ENCODE measurements at places on chromosomes 16 and 17.

DNA sequence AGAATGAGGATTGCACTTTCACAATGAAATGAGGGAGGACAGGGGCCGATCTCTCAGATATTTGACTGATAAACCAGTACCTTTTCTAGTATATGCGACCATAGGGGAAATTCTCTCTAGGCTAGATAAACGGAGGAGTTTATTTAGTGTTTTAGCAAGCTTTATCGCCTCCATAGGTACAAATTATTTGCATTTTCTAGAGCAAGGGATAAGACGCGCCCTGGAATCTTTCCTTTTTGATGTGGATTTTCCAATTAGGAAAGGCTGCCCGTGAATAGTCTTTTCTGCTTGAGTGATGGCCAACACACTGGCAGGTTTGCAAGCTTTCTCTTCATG lies 351 bp upstream of the GDPD1 start:
- no peak for DNase-seq

GRCh38 chr17:78922816-78923498 lies 2.2 kb downstream of the TIMP2 start:
- DNase-seq = no peak

DNA sequence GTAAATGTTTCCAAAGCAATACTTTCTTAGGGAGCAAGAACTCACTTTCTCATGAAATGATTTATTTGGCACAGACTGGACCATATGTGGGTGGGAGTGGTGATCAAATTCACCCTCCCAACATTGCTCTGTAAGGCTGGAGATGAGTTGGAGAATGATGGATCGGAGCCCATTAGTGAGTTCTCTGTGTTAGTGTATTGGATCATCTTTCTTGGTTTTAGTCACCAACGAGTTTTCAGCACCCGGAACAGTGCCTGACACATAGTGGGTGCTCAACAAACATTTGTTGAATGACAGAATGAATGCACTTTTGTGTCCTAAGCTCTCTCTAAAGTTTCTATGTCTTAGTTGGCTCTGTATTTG lies 104.5 kb upstream of the FAM20A start:
- no peak for DNase-seq

DNA sequence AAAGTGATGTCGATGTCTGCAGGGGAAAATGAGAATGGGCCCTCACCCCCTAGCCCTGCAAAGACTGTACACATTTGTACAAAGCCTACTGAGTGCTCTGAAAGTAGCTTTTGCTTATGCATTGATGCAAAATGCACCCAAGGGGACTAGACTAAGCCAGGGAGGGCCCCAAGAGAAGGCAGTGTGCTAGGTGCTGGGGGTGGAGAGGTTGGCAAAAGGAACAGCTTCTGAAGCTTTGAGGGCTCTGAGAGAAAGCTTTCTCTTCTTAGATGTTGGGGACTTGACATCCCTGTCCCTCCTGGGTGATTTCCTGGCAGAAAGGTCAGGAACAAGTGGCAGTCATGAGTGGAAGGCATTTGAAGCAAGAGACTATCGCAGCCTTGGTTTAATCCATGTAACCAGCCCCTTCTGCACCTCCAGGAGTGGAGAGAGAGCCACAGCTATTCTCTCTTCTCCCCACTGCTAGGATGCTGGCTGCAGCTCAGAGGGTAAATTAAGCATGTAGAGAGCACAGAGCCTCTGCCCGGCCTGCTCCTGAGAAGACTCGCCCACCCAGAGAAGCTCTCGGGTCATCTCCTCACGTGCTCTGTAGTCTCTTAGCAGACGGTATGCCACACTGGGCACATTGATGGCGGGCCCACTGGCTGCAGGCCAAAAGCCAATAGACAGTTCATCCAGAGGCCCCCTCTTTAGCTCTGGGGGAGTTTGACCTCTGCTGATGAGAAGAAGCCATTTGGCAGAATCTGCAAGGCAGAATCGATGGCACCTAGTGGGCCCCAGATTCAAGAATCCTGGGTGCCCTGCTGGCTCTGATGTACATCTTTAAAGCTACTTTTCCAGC lies 221.4 kb downstream of the MSI2 start:
- DNase-seq = no peak

GRCh38 chr17:54945671-54946070 lies 22.8 kb downstream of the COX11 start:
- DNase-seq = no peak

GRCh38 chr16:7408700-7409365 lies 76.2 kb downstream of the RBFOX1 start:
- DNase-seq = no peak

DNA sequence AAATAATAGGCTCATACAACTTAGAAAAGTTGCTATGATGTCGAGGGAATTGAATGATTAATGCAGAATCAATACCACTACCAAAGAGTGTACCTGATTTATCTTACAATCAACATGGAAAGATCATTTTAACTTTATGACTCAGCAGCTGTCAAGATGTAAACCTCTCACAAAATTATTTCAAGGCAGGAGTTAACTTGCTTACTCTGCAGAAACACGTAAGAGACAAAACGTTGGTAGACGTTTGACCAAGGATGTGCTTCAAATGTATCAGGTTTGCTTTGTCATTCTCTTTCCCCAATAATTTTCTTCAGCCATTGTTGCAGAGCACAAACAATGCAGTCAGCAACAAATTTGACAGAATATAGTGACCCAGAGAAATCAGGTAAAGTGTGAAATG lies 415.8 kb upstream of the KIF2B start:
- no peak for DNase-seq

- no peak for DNase-seq
Observed at GRCh38 chr17:17729620-17730249, 48.5 kb downstream of the RAI1 start.

DNA sequence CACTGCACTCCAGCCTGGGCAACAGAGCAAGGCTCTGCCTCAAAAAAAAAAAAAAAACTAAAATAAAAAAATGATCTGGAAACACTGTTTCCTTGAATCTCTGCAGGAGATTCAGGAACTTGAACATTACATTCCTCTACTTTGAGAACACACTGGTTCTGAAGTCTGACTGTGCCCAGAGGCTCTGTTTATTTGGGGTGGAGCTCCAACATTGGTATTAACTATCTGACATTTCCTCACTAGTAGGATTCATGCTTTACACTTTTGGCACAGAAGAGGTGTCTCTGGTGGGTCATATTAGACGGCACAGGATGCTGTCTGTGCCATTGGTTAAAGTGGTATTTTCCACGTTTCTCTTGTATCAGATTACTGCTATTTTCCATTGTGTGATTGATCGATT lies 10.4 kb downstream of the SULT1A2 start:
- no peak for DNase-seq

DNA sequence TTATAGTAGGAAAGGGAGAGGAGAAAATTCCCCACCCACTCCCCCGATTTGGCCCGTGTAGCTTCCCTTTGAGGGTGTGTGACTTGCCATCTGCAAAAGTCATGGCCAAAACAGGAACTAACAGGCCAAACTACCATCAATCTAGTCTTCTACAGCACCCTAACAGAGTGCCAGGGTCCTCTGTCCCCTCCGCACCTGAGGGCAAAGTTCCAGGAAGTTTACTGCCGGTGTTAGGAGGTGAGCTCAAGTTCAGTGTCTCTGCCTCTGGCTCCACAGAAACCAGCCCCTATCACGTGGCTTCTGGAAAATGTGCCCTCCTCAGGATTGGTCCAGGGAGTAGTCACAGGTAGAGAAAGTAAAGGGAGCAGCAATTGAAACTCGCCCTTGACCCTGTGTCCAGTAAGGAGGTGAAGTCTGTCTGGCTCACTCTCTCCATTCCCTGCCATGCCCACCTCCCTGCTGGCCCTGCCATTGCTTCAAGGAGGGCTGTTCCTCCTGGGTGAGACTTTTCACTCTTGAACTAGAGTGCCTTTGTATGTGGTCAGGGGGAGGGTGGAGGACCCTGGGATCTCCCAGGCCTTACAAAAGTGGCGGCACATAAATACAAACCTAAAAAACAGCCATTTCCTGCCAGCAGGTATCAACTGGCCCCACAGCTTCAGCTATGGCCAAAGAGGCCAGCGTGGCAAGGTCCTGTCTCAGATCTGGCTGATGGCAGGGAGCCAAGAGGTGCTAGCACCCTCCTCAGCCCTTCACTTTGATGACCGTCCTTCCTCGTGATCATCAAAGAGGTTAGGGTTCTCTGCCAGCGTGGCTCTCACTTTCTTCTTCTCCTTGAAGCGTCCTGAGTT lies 5.3 kb downstream of the PRR15L start:
- DNase-seq = no peak

- DNase-seq = no peak
Observed at GRCh38 chr17:13129356-13129755, 111.5 kb upstream of the ELAC2 start.

DNA sequence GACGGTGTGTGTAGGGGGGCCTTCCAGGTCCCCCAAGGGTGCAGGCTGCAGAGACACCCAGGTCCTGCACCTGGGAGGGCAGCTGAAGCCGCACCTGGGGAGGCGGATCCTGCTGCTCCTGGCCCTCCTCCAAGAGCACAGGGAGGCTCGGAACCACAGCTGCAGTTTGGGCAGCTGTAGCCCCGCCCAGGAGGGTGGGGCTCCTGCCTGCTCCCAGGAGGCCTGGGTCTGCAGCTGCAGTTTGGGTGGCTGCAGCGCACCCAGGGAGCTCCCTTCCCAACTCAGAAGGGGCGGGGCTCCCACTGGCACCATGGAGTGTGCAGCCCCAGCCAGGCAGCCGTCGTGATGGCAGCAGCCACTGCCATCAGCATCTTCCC lies 69.4 kb upstream of the NKD1 start:
- no peak for DNase-seq

DNA sequence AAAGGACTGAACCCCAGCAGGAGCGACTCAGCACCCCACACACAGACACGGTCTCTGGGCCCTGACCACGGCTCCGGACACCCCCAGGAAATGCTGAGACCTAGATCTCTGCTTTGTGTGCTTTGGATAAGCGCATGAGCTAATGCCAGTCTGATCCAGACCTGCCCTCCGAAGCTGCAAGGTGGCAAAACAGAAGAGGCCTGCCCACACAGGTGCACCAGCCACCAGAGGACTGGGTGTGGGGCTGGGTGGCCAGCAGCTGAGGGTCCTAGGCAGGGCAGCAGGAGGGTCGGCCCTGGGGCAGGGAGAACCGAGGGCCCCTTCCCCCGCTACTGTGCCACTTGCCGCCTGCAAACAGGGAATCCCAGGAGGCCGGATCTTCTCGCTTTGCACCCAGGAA lies 30.7 kb upstream of the EIF1 start:
- DNase-seq = no peak

- no peak for DNase-seq
Observed at GRCh38 chr17:427327-427726, 74.7 kb upstream of the RPH3AL start.

DNA sequence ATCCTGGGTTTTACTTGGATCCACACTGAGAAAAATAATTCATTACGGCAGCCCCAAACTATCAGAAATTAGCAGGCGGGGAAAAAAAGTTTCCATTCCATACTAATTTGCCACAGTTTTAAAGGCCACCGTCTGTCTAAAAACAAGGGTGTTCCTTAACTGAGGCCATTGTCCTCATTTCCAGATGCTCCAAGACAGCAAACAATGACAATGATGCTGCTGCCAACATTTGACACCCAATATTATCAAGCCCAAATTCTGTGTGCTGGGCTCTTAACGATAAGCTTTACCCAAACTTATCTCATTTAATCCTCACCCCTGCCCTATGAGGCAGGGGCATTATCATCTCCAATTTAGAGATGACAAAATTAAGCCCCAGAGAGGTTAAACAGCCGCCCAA lies 26.3 kb downstream of the CUEDC1 start:
- no peak for DNase-seq

DNA sequence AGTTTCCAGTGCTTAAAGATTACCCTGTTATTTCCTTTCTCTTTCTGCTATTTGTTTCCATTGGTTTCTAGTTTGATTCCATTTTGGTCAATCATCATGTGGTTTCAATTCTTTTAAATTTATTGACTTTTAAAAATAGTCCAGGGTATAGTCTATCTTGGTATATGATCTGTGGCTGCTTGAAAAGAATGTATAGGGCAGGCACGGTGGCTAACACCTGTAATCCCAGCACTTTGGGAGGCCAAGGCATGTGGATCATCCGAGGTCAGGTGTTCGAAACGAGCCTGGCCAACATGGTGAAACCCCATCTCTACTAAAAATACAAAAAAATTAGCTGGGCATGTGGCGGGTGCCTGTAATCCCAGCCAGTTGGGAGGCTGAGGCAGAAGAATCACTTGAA lies 34.5 kb upstream of the NACA2 start:
- DNase-seq = no peak

DNA sequence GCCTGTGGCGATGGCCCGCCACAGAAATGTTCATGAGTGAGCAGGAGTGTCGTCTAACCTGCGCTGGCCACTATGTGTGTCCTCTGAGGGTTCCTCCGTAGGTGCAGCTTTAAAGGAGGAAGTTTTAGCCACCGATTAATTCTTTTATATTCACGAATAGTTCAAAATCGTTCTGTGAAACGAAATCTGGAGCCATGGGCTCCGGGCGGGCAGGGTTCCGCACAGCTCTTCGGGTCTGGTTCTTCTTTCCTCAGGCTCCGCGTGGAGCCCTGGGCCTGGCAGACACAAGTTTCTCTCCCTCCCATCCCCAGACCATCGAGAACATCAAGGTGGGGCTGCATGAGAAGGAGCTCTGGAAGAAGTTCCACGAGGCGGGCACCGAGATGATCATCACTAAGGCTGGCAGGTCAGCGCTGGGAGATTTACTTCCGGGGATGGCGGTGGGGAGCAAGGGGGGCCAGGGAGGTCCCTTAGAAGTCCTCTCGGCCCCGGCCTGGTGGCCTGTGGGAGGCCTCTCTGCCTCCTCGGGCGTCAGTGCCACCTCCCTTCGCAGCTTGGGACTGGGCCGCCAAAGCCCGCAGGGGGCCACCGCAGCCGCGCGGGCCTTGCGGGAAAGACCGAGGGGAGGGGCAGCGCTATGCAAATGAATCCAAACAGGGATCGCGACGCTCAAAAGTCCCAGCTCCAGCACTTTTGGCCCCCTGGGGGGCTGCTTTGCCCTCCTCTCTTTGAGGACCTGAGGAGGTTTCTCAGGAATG lies 5.2 kb downstream of the TBX4 start:
- no peak for DNase-seq

DNA sequence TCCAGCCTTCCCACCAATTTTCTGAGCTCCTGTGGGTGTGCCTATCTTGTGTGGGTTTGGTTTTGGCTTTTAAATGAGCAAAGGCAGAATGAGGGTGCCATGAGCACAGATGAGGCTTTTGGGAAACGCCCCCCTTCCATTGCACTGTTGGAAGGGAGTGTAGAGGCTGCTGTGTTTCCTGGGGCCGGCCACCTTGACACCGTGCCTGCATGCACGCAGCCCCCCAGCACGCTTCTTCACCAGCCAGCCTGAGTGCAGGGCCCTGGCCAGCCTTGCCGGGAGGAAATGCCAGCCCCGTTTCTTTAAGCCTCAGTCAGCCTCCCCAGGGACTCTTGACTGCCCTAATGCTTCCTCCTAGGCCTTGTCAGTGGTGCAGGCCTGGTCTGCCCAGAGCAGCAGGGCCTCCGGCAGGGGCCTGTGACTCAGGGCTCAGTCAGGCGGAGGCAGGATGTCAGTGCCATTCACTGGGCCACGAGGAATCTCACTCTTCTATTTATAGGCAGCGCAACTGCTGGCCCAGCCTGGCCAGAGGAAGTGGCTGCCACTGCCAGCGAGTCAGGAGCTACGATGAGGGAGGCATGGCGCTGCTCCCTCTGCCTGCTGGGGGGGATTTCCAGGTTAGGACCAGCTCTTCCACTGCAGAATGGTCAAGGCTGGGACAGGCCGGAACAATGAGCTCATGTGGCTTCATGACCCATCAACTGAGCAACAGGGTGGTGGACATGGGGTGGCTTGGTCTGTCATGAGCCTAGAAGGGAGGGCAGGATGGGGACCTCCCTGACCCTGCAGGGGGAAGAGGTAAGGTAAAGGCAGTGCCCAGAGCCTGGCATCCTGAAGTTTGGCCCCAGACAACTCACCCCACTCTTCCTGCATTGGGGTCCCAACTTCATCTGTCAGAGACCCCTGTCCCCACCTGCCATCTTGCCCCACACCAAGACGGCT lies 205.2 kb downstream of the RAB11FIP4 start:
- DNase-seq = no peak

- DNase-seq = no peak
Observed at GRCh38 chr17:38571833-38572668, 33.7 kb downstream of the SRCIN1 start.
